Stimulated activated CD8-positive, alpha-beta memory T cell treated with anti-CD3 and anti-CD28 coated beads, Interleukin-7, amount 100 ng/mL, for 1 hour (primary cell): ENCODE measurements at places on chromosomes 4 and X.

DNA sequence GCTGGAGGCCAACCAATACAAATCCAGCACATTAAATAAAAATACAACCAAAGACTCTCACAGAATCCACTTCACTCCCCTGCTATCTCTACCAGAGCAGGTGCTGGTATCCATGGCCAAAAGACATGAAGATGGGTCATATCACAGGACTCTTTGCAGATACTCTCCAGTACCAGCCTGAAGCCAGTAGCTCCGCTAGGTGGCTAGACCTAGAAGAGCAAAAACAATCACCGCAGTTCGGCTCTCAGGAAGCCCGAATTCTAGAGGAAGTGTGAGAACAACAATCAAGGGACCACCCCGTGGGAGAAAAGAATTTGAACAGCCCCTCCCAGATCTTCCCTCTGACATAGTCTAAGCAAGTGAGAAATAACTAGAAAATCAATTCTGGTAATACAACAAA lies 20.2 kb downstream of the CLIC2 start:
- no peak for DNase-seq

- no peak for DNase-seq
These were observed 58.7 kb downstream of the ANOS1 start for GRCh38 chrX:8673201-8673600.

DNA sequence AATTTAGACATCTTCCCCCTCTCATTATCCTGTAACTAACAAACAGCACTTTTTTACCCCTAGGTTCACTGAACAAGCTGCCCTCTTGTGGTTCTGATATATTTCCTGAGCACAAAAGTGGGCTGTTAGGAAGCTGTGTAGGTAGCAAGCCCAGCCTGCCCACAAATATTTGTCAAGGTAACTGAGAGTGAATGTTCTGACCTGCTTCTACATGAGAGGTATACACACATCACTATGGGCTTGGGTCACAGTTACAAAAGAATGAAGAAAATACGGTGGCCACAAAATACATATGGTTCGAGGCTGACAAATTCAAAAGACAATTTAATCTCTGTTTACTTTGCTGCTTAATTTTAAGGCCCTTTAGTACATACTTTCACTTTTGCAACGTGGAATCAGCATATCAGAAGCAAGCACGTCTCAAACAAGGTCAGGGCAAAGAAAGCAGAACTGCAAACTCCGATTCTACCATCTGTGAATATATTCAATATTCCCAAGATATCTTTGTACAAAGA lies 78.7 kb downstream of the RBM47 start:
- no peak for DNase-seq

GRCh38 chr4:40421839-40422708 lies 86.9 kb downstream of the CHRNA9 start:
- no peak for DNase-seq
